Fibroblast of the aortic adventitia (primary cell): ENCODE measurements at places on chromosomes 6 and 20. TPM values are rescaled to one million over a fixed set of nuclear protein-coding genes. Genes with fewer than 3 reads are reported as not detected.

DNA sequence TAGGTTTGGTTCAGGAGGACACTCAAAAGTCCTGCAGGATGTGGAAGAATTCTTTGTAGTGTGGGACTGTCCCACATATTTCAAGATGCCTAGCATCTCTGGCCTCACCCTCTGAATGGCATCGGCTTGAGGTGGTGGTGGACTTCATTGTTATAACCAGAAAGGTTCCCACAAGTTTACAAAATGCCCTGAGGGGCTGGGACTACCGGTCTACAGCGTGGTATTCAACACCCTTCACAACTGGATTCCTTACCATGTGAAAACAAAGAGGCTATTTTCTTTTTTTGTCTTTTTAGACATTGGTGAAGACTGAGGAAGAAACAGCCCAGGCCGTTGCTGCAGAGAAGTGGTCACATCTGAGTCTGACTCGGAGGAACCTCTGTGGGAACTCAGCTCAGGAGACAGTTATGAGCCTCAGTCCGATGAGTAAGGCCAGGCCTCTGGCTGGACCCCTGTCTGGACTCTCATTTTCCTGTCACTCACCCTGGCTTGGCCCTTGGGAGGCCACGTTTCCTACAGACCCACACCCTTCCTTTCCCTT lies 15.2 kb downstream of the PGBD1 start:
- DNase-seq, result no peak

DNA sequence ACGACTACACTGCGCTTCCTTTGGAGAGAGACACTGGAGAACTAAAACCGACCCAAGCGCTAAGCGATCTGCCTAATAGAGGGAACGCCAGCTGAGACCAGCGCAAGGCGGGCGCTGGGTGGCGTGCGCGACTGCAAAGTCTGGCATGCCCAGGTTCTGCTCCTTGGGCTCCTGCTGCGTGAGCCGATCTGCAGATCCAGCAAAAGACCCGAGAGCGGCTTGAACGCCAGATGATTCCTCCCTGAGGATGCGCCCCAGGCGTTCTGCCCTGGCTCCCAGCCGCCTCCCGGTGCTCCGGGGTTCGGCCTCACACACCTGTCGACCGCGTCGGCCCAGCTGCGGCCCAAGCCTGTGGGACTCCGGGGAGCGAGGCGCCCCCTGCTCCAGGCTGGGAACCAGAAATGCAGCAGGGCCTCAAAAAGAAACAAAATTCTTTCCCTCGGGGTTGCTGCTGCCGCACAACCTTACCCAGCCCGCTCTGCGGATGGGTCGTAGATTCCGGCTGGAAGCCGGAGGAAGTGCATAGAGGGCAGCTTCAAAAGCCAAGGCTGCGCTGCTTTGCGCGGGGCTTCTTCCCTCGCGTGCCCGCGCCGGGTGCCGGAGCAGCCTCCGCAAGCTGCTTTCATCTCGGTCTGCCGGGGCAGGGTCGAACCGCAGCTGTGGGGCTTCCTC lies 17.9 kb upstream of the PRDM13 start:
- DNase-seq, result peak; percentile 61

GRCh38 chr20:56628873-56629463 lies at the start of gene TFAP2C:
Gene TFAP2C (plus strand): TSS chr20:56629306. CDS start chr20:56629545, 239 bp downstream.
- DNase-seq, result no peak

GRCh38 chr20:39829661-39830060 lies 859.4 kb downstream of the MAFB start:
- no peak for DNase-seq

GRCh38 chr6:88072462-88072861 lies 24.8 kb downstream of the SPACA1 start:
- no peak for DNase-seq

Gene PRL
- total RNA-seq, result not detected in 2 replicates
